Skin of body (tissue), 3 donors: ENCODE measurements at places on chromosomes 1 and 21. TPM values are rescaled to one million over a fixed set of nuclear protein-coding genes. Genes with fewer than 3 reads are reported as not detected.

The S100A3 gene
- total RNA-seq: 36.0 TPM

The TMEM240 gene
- 2.1 TPM for total RNA-seq

The LCA5L gene
- 0.89 TPM for total RNA-seq

DNA sequence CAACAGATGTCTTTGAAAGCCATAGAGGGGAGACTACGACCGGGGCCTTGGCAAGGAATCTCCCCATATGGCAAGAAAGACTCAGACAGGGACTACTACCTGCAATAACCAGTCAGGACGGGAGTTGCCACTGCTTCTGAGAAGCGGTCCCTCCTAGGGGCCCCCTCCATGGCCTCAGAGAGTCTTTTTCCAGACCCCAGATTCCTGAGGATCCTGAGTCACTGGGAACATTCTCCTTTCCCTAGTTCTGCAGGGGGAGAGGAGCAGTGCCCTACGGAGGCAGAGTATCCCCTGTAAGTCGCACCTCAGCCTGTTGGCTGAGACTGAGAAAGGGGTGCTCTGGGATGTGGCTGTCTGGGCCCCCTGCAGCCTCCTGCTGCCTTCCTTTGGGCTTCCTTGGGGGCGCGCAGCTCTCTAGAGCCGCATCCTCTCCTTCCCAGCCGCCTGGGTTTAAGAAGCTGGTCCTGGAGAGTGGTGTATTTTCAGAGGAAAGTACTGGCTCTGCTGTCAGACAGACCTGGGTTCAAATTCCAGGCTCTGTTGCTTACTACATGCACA is 7.8 kb downstream of the GLIS1 start:
- no peak for DNase-seq

The PPP1R15B gene
- 39.2 TPM for total RNA-seq

- DNase-seq: peak; percentile 63
Observed at GRCh38 chr1:202968895-202969295, 1.8 kb upstream of the CYB5R1 start.

GRCh38 chr1:114853584-114853983 is 1.1 kb upstream of the SYCP1 start:
- DNase-seq: no peak

DNA sequence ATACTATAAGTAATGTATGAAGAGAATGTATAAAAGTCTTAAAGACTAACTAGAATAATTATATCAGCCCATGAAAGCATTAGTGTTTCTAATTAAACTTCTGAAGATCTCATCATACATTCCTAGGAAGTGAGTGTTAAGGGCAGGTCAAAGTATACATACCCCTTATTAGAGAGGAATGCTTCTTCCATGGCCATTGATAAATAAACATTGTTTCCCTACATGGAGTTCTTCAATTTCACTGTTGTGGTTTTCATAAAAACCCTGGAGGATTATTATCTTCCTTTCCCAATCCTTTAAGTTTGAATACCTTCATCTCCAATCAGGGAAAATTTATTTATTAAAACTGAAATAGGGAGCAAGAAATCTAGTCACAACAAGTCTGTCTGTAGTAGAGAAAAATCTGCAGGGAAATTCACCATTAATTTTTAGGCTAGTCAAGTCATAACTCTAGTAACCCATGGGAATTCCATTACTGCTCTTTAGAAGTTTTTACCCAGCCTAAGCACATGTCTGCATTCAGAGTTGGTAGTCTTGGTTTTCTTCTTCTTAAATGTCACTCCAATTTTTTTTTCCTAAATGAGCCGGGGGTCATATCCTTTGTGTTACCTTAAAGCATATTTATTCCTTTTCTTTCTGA is 147.0 kb downstream of the TNFSF18 start:
- no peak for DNase-seq

DNA sequence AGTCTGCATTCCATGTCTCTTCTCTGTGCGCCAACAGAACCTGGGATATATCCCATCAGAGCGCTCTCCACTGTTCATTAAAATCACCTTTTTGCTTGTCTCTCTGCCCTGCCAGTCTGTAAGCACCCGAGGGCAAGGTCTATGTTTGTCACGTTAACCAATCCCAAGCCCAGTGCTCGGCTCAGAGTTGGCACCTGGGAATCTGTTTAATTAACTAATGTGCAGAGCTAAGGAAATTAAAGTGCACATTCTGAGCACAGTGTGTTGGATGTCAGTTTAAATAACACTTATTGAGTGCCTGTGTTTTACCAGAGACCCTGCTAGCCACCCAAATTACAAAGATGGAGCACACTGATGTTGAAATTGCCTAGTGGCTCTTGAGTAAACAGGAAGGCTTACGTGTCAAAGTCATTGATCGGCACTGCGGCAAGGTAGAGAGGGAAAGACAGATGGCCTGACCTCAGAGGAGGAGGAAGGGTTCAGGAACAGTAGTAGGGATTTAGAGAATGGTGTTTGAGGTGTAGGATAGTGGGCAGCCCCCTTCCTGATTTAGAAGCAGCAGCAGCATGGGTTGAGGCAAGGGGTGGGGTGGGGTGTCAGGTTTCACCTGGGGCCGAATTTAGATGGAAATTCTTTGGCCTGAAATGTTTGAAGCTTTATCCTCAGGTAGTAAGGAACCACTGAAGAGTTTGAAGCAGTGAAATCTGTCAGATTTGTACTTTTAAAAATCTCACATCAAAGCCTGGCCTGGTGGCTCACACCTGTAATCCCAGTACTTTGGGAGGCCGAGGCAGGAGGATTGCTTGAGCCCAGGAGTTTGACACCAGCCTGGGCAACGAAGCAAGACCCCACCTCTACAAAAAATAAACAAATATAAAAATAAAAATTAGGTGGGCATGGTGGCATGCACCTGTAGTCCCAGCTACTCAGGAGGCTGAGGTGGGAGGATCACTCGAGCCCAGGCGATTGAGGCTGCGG is 7.7 kb downstream of the ARMH1 start:
- DNase-seq: no peak

The SLC66A1 gene
- total RNA-seq: 6.2 TPM

The MYOM3 gene
- total RNA-seq: 32.7 TPM

DNA sequence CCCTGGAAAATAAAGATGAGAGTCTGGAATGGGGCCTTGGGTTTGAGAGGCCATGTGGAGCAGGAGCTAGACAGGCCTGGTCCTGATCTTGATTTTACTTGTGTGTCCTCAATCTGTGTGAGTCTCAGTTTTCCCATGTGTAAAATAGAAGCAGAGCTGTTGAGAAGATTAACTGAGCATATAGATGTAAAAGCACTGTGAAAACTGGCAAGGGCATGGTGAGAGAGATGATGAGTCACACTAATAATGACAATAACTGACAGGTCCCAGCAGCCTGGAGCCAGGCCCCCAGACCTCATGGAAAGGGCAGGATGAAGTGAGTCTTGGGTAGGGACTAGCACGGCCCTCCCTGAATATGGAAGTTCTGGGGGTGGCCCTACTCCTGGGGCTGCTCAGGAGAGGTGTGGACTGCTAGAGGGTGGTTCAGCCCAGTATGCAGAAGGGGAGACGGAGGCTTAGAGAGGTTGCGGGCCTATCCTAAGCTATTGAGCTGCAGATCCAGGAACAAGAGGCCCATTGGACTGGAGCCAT is 2.8 kb upstream of the AHDC1 start:
- no peak for DNase-seq

The MIXL1 gene
- not detected for total RNA-seq

DNA sequence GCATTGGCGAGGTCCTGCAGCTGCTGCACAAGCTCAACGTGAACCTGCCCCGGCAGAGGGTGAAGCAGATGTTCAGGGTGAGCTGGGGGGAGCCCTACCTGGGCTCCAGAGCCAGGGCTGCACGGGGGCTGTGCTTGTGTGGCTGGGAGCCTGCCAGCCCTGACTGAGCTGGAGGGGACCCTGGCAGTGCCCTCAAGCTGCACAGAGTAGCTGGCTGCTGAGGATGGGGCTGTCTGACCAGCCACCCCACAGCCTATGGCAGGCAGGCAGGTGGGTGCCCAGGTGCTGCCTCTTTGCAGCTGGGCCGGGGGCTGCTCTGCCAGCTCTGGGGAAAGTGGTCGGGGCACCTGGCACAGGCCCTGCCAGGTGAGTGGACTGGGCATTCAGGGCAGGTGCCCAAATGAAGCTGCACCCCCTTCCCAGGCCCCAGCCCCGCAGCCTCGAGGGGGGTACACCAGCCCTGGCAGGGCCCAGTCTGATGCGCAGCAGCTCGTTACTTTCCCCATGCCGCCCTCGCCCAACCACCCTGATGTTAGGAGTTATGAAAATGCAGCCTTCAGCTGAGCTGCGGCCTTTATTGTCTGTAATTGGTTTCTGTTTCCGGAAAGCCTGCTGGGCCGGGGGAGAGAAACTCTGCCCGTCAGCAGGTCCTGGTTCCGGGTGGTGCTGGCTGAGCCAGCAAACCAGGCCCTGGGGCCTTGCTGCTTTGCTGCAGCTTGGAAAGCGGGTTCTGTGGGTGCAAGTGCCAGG is 4.3 kb downstream of the PLCH2 start:
- DNase-seq: no peak

DNA sequence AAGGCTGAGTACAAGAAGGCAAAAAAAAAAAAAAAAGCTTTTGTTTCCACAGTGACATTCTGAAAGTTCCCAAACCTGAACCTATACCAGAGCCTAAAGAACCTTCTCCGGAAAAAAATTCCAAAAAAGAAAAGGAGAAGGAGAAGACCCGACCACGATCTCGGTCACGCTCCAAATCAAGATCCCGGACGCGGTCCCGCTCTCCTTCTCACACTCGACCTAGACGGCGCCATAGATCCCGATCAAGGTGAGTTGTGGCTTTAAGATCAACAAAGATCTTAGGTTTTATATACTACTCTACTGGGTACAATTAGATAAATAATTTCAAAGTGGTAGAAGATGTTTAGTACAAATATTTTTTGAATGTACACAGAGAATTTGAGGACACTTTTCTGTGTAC is 9.3 kb downstream of the SRRM1 start:
- no peak for DNase-seq

The S100A12 gene
- total RNA-seq: 63.8 TPM

The JAK1 gene
- 74.3 TPM for total RNA-seq

- no peak for DNase-seq
Observed at GRCh38 chr1:41813755-41814745, 104.7 kb downstream of the HIVEP3 start.

The FAM110D gene
- total RNA-seq: 0.30 TPM

- peak; percentile 68 for DNase-seq
Observed at GRCh38 chr1:76075877-76076276, 1.3 kb downstream of the ST6GALNAC3 start.

GRCh38 chr1:40887652-40888051 is 25.5 kb upstream of the CITED4 start:
- DNase-seq: no peak

DNA sequence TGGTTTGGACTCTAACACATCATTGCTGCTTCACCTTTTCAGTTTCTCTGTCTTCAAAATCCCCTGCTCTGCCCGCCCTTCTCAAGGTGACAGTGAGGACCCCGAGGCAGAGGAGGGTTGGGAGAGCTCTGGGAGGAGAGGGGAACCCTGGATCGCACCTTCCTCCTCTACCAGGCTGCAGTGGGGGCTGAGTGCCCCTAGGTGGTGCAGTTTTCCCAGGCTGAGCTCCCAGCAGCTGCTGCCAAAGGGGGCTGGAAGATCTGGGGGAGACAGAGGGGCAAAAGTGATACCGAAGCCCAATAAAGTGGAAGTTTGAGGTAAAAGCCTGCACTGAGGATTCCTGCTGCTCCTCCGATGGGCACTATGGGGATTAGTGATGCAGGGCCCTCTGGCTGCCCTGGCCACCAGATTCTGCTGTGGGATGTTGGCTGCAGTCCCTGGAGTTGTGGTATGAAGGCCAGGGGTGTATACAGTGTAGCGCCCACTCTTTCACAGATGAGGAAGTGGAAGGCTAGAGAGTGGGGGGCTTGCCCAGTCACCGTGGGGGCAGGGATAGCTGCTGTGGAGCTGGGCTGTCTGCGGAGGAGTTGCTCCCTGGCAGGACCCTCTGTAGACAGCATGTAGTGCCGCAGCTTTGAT is 40.7 kb upstream of the SCMH1 start:
- no peak for DNase-seq
